Activated CD4-positive, CD25-positive, alpha-beta regulatory T cell treated with anti-CD3 and anti-CD28 coated beads, Interleukin-2, amount 50 U/mL, for 72 hours (primary cell): ENCODE measurements at places on chromosomes 6 and 20.
A peak's percentile ranks its signal among the peaks of the same experiment; 100 is the strongest.

DNA sequence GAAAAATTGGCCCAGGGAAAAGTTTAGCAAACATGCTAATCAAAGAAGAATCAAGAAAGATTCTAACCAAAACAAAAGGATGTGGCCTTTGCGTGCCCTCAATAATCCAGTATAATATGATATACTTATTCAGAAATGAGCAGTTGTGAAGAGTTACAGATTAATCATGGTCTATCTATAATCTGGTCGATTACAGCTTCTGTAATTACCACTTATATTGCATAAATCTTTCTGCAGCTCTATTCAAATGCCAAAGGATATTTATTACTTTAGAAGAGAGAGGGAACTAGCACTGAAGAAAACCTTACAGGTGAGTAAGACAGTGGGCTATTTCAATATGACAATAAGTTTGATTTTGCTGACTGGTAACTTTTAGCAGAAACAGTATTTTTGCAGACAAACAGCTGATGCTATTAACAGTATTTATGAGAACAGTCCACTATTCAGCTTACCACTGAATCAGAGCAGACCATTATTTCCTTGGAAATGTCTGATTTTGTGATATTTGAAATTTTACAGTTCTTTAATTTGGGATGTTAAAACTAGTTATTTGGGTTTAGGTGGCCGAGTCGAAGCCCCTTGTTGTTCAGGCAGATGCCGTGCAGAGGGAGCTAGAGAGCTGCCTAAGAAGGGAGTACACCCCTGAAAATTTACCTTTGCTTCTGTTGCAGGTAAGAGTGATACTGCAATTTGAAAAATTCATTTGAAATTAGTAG, 92.2 kb downstream of the CEP57L1 start:
- peak; percentile 59 for DNase-seq

GRCh38 chr6:35665573-35665972, 23.1 kb downstream of the FKBP5 start:
- DNase-seq: no peak

- no peak for DNase-seq
Observed at GRCh38 chr20:33739493-33739892, 7.7 kb downstream of the ZNF341 start.

- no peak for DNase-seq
Observed at GRCh38 chr6:139373928-139374356, 506 bp downstream of the CITED2 start.

DNA sequence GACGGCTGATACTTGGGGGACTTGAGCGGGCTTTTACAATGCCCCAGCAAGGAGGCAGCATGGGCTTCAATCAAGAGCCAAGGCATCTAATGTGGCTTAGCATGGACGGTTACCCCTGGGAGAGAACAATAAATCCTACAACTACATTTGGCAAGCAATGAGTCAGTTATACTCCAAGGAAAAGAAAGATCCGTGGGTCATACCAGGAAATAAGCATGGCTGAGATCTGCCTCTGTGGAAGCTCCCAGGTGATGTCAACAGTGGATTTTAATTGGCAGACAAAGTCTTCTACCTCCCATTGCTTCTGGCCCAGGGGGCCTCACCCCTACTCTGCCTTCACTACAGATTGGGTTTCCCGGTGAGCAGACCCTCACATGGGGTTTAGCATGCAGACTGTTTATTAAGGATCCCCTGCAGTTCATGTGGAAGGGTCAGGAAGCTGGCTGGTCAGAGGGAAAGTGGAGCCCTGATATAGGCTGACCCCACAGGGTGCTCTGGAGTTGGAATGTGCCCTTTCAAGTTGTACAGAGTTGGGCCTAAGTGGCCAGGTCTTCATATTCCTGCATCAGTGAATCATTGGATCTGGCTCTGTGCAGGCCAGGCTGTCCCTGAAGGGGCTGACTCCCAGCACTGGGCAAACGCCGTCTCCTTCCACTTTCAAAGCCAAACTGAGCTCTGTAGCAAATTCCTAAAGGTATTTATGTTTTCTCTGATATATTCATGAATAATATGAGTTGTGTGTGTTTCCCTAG, 91.3 kb upstream of the GGTLC1 start:
- DNase-seq: no peak

DNA sequence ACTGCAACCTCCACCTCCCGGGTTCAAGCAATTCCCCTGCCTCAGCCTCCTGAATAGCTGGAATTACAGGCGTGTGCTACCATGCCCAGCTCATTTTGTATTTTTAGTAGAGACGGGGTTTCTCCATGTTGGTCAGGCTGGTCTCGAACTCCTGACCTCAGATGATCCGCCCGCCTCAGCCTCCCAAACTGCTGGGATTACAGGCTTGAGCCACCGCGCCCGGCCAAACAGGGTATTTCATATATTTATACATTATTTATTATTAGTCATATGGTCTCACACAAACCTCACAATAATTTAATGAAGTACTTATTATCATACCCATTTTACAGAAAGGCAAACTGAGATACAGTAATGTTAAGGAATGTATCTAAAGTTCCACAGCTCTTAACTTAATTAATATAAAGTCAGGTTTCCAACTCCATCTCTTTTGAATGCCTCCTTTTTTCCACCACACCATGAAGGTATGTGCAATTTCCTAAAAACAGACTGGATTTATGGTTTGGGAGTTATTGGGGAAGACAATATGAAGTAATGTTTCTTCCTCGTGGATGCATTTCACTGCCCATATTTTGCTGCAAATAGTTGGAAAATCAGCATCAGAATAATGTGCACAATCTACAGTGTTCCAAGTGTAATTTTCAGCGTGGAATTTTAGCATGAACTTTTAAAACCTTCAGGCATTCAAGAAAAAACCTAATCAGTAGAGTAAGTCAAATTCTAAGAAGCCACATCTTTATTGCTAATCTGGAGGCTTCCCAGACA, 65.7 kb downstream of the ZMYND8 start:
- no peak for DNase-seq

DNA sequence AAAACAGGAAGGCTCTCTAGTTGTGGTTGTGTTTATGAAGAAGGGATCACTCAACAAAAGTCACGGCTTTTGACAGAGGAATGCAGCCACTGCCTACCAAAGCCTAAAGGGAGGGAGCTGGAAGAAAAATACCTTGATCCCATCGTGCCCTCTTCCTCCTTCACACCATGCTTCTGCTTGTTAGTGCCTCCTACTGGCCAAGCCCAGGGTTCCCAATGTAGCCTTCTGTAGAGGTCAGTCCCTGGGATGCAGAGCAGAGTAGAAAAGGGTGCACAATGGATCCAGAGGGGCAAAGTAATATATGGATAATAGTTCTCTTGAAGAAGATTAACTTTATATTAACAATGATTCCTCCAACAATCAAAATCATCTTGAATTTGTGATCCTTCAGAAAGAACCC, 293.5 kb upstream of the FERMT1 start:
- no peak for DNase-seq

- DNase-seq: peak; percentile 60
Observed at GRCh38 chr6:111804627-111805235, 68.5 kb downstream of the FYN start.

DNA sequence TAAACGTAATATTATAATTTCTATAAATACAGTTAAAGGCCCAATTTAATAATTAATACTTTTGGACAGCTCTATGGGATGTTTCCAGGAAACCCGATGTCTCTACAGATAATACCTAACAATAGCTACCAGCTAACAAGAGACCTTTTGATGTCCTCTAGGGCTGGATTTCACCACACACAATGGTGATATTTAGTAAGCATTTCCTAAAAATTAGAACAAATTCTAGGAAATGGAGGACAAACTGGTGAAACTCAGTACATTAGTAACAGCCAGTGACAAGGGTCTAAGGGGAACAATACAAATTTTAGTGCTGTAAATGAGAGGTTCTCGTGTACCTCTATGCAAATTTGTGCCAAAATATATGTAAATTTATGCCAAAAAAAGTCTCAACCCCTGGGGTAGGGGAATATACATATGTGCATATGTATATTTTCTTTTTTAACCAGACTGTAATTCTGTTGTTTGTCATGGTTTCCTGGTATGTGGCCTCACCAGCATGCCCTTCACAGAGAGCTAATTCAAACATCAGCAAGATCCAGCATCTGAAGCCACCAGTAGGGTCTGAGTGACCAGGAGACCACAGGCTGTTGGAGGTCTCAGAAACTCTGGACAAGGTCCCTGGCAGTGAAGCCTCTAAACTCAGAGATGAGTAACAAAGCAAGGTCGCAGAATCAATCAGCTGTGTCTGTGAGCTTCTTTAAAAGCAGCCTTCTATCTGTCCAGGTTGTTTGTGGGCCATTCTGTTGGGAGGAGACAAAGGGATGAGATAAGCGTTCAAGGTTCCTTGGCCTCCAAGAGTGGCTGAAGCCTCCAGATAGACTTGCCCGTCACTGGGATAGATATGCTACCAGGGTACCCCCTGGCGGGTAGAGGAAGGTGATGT, 235.1 kb upstream of the RREB1 start:
- DNase-seq: no peak

GRCh38 chr6:44627883-44628271, 240.4 kb downstream of the CDC5L start:
- no peak for DNase-seq

DNA sequence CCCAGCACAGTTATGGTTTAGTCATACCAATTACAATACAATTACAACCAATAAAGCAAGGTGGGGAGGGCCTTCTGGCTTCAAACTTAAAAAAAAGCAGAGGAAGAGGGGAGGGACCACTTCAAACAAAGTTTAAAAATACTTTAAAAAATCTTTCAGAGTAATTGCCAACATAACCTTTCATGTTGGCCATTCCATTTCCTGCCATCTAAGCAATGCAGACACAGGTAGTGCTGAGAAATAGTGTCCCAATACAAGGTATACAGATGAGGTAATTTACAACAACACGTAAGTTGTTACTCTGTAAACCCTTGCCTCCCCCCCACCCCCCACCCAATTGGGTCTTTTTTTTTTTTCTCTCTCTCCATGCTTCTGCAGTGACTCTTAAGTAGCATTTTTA, 18.8 kb upstream of the TBC1D20 start:
- no peak for DNase-seq

- DNase-seq: no peak
Observed at GRCh38 chr6:5909721-5910120, 97.0 kb downstream of the NRN1 start.

DNA sequence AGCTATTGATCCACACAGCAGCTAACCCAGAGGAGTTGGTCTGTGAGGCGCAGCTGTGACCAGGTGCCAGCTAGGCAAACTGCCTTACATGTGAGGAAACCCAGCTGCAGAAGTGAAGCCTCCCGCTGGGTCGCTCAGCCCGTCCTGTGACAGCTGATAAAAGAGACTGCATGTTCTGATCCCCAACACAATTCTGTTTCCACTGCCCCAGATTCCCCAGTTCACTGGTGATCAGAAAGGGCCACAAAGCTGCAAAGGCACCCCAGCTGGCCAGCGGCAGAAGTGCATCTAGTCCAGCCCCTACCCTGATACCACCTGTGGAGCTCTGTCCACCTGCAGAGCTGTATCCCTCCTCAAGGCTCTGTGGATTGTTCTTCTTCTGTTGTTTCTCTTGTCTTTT, 64.5 kb downstream of the CTNNBL1 start:
- DNase-seq: no peak

- no peak for DNase-seq
Observed at GRCh38 chr20:20839771-20840170, 127.3 kb upstream of the RALGAPA2 start.

GRCh38 chr20:60884277-60884676, 367.8 kb upstream of the CDH4 start:
- no peak for DNase-seq

GRCh38 chr6:158803733-158804143, 15.4 kb downstream of the EZR start:
- DNase-seq: no peak

GRCh38 chr6:98957450-98957849, 9.7 kb upstream of the FBXL4 start:
- DNase-seq: no peak
